ENCODE measurements at places on chromosomes 12 and 14.

DNA sequence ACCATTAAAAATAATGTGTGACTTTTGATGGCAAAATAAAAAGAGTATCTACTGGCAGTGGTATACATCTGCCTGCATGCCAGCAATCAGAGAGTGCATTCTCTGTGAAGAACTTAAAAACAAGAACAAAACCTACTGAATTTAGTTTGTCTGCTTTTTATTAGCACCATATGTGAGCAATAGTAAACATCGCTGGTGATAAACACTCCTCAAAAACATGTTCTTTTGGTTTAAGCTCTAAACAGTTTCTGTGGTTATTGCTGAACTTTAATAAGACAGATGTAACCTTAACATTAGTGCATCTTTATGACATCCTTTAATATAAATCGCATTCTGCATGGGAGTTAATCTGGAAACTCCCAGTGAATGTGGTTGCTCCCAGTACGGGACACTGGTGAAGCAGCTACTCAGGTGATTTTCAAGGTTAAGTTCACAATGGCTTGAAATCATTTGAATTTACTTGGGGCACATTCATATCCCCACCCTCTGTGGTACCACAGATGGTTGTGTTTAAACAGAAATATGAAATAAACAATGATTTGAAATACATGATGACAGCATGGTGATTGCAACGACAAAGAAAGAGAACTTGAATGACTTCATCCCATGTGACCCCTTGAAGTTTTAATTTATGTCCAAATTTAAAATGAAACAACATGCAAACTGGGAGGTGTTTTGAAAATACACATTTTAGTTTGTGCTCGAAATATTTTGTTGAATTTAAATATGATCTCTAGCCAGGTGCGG, 285.9 kb downstream of the FOXN3 start:
- DNase-seq = no peak

GRCh38 chr12:106280106-106280505, 22.4 kb upstream of the TCP11L2 start:
- DNase-seq = no peak

- DNase-seq = no peak
These were observed 28.0 kb upstream of the TMCC3 start for GRCh38 chr12:94678379-94678778.

DNA sequence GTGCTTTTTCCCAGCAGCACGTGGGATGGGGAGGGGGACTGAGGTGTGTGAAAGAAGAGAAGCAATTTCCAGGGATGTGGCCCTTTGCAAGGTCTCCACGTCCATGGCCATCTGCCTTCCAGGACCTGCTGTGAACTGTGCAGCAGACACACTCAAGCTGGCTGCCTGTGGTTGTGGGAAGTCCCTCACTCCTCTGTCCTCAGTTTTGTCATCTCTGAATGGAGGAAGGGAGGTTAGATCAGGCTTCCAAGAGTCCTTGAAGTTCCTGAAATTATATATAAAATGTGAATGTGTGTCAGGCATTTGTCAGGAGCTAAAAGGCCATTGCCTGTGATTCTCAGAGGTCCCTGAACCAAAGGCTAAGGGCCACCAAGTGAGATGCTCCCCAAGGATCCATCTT, 328.2 kb downstream of the CACNA1C start:
- no peak for DNase-seq

DNA sequence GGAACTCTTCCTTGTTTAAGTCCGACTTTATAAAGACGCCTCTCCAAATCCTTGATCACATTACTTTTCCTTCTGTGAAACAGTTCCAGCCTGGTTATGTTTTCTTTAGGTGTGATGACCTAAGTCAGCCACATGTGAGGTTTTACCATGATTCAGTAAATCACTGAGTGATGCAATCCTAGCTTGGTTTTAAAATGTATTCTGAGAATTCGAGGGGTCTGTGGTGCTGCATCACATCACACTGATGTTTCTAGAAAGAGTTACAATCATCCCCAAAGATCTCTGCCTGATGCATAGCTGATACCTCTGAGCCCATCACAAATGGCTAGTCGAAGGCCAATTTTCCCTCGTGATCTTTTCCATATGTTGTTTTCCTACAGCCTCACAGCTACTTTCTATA, 152.7 kb downstream of the ANO2 start:
- DNase-seq = peak; percentile 11

- peak; percentile 34 for DNase-seq
These were observed 633 bp downstream of the STX2 start for GRCh38 chr12:130838284-130838950.
